ENCODE measurements at places on chromosomes 16 and 17.
A peak's percentile ranks its signal among the peaks of the same experiment; 100 is the strongest.

DNA sequence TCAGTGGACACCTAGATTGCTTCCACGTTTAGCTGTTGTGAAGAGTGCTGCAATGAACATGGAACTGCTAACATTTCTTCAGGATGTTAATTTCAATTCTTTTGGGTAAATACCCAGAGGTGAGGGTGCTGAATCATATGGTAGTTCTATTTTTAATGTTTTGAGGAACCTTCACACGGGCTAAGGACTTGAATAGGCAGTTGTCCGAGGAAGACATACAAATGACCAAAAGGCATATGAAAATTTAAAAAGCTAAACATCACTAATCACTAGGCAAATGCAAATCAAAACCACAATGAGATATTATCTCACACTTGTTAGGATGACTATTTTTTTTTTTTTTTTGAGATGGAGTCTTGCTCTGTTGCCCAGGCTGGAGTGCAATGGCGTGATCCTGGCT is 173.3 kb downstream of the PRKCB start:
- ATAC-seq = no peak

- ATAC-seq = no peak
These were observed 9.6 kb upstream of the SCNN1G start for GRCh38 chr16:23172994-23173393.

- no peak for ATAC-seq
These were observed 54.5 kb upstream of the ANKFN1 start for GRCh38 chr17:56098746-56099145.

DNA sequence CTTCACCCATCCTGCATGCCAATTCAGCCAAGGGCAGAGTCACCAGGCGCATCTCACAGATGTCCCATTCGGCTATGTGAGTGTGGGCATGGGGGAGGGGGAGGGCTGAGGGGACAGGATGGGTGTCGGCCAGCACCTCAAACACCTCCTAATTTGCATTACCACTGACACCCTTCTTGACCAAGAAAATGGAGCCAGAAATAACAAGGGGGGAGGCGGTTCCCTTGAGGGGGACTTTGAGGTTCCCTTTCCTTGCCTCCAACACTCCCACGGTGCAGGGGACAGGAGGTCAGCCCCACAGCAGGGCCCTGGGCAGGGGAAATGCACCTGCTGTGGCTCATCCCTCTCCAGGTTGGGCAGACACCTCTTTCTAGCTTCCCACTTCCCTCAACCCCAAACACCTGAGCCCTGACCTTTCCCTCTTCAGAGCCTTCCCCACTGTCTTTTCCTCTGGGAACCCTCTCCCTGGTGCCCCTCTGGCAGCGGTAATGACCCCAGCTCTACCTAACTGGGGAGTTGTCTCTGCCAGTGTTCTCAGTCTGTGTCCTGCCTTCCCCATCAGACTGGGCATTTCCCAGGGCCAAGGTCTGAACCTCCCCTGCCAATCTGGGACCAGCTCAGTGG is 18.2 kb upstream of the TBX21 start:
- ATAC-seq = no peak

- no peak for ATAC-seq
These were observed 31.4 kb downstream of the HS3ST3B1 start for GRCh38 chr17:14332331-14332730.

DNA sequence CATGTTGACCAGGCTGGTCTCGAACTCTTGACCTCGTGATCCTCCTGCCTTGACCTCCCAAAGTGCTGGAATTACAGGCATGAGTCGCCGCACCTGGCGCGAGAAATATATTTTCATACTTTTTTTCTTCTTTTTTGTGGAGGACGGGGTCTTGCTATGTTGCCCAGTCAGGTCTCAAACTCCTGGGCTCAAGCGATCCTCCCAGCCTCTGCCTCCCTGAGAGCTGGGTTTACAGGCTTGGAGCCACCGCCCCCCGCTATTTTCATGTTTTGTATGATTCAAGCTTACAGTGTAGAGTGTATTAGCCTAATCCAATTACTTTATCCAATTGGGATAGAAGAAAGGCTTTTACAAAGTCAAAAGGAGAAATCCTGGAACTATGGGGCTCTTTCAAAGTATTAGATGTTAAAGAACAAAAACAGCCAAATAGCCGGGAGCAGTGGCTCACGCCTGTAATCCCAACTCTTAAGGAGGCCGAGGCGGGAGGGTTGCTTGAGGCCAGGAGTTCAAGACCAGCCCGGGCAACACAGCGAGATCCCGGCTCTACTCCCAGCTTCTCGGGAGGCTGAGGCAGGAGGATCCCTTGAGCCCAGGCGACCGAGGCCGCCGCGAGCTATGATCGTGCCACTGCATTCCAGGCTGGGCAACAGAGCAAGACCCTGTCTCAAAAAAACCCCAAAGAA is 1.4 kb upstream of the MAP1LC3B start:
- no peak for ATAC-seq

DNA sequence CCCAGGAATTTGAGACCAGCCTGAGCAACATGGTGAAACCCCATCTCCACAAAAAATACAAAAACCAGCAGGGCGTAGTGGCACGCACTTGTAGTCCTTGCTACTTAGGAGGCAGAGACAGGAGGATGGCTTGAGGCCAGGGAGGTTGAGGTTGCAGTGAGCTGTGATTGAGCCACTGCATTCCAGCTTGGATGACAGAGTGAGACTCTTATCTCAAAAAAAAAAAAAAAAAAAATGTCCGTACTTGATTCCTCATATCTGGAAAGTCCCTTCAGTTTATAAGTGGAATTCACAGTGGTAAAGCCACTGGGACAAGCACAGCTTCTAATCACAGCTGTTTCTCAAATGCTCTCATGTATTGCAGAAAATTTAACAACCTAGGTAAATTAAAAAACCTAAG is 78.6 kb upstream of the CREBBP start:
- no peak for ATAC-seq

- ATAC-seq = no peak
These were observed 736 bp downstream of the SPATA20 start for GRCh38 chr17:50547736-50548083.

DNA sequence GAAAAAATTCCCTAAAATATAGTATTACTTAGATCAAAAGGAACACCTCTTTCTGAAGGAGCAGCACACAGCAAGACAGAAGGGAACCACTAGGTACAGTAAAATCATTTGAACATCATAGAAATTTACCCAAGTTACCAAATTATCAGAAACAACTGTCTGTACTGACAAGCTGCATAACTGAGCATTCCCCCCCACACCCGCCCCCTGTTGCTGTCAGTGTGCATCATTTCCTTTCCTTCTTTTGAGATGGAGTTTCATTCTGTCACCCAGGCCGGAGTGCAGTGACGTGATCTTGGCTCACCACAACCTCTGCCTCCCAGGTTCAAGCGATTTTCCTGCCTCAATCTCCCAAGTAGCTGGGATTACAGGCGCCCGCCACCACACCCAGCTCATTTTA is 120.7 kb downstream of the TRIM37 start:
- no peak for ATAC-seq

DNA sequence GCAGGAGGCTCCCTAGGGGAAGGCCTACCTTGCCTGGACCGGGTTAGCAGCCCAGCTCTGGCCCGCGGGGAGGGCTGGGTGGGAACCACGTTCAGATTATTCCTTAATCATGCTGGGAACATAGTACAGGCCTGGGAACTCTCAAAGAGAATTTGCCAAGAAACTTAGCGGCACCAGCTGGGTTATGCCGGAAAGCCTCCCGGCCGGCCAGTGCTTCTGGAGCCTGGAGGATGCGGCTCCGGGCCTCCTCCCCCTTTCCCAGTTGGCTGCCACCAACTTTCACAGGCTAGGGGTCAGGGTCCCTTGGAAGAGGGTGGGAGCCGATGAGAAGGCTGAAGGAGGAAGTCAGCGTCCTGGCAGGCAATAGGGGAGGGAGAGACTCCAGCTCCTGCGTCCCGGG is 10.8 kb downstream of the NGFR start:
- ATAC-seq = no peak

- ATAC-seq = peak; percentile 82
These were observed 377.0 kb upstream of the TNRC6C start for GRCh38 chr17:77581480-77581879.

- ATAC-seq = no peak
These were observed 22.1 kb downstream of the CEP112 start for GRCh38 chr17:66169839-66170238.

- ATAC-seq = no peak
These were observed 20.5 kb upstream of the HEXD start for GRCh38 chr17:82397449-82398335.

DNA sequence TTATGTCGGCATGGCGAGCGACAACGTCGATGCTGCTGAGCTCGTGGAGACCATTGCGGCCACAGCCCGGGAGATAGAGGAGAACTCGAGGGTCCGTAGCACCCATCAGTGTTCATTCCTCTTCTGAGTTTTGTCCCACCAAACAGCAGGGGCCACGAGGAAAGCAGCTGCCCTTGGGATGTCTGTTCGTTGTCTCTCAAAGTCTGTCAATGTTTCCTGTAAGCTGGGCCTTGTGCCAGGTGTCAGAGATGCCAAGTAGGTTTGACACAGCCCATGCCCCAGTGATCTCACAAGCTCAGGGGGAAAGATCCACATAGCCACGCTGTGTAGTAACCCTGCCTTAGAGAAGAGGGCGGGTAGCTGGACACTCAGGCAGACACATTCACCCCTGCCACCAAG is 22.6 kb downstream of the NTAN1 start:
- ATAC-seq = peak; percentile 83

- no peak for ATAC-seq
These were observed 4.0 kb downstream of the RUSF1 start for GRCh38 chr16:31504159-31504558.

- no peak for ATAC-seq
These were observed 3.9 kb downstream of the TIMM22 start for GRCh38 chr17:1000597-1001461.

- ATAC-seq = no peak
These were observed 22.0 kb downstream of the UBN1 start for GRCh38 chr16:4869147-4869805.

- ATAC-seq = no peak
These were observed 74.8 kb downstream of the GOSR1 start for GRCh38 chr17:30551996-30552339.

- peak; percentile 47 for ATAC-seq
These were observed 58.0 kb upstream of the GSE1 start for GRCh38 chr16:85554889-85555718.

GRCh38 chr16:64534180-64534780 is 587.6 kb downstream of the CDH11 start:
- ATAC-seq = no peak

GRCh38 chr17:81150377-81151077 is 14.8 kb upstream of the PVALEF start:
- ATAC-seq = no peak

- ATAC-seq = no peak
These were observed 1.3 kb upstream of the HSD17B2 start for GRCh38 chr16:82033683-82034300.

GRCh38 chr17:40111221-40112128 is 10.3 kb upstream of the MSL1 start:
- peak; percentile 80 for ATAC-seq

DNA sequence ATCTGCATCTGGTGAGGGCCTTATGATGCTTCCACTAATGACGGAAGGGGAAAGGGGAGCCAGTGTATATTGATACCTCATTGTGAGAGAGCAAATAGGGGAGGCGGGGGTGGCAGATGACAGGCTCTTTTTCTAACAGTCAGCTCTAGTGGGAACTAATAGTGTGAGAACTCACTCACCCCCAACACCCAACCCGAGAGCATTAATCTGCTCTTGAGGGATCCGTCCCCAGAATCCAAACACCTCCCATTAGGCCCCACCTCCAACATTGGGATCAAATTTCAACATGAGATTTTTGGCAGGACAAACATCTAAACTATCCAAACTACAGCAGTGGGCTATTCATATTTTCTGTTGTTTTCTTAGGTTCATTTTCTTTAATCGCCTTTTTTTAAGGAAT is 54.4 kb downstream of the BPTF start:
- ATAC-seq = no peak

- ATAC-seq = no peak
These were observed 33.5 kb downstream of the SPAG9 start for GRCh38 chr17:51087072-51087757.

DNA sequence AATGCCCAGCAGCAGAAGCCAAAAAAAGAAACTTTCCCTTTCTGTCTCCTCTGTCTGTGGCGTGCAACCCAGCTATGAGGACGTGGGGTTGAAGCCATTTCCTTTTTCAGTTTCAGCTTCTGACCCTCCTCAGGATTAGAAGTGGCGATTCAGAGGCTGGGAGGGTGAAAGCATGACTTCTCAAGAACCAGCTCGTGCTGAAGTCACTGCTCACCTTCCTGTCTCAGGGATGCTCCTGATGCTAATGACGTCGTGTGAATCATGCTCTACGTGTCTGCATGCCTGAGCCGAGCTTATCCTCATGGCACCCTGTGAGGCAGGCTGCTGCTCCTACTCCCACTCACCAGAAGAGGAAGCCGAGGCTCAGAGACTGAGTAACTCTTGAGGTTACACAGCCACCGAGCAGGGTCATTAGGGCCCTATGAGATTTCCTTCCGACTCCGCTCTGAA is 5.7 kb upstream of the LPO start:
- peak; percentile 52 for ATAC-seq

GRCh38 chr16:23907457-23907902 is 71.7 kb downstream of the PRKCB start:
- no peak for ATAC-seq

- ATAC-seq = 0 out of 3 replicates have a peak, but pooled peaks have one; percentile 5
These were observed 35.7 kb downstream of the PECAM1 start for GRCh38 chr17:64354824-64355535.

- no peak for ATAC-seq
These were observed 11.9 kb downstream of the CEP131 start for GRCh38 chr17:81210868-81211267.

GRCh38 chr16:975291-975690 is 4.5 kb upstream of the LMF1 start:
- ATAC-seq = no peak

DNA sequence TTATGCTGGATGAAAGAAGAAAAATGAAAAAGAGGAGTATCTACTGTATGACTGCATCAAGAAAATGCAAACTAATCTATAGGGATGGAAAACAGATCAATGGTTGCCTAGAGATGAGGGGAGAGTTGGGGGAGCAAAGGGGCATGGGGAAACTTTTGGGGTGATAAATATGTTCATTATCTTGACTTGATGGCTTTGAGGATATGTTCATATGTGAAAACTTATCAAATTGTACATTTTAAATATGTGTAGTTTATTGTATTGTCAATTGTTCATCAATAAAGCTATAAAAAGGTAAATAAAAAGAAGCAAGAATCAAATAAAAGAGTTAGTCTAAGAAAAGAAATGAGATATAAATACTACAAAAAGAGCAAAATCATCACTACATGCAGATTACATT is 19.7 kb upstream of the SRCIN1 start:
- no peak for ATAC-seq

- no peak for ATAC-seq
These were observed 296.1 kb downstream of the SOX9 start for GRCh38 chr17:72416905-72417304.

GRCh38 chr16:49183911-49184310 is 97.7 kb downstream of the CBLN1 start:
- ATAC-seq = no peak

DNA sequence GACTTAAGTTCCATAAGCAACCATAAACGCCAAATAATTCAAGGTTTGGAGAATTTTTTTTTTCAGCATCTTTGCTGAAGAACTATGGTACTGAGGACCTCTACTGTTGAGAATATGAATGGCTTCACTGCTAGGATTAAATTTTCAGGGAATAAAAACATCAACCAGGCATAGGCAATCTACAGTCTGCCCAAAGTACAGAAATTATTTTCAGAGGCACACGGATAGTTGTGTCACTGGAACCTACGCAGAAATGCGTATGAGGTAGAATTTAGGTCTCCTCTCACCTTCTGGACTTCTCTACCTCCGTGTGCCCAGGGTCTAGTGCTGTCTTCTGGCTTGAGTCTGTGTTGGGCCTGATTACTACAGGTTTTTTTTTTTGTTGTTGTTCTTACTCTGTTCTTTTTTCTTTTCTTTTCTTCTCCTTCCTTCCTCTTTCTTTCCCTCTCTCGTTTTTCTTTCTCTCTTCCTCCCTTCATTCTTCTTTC is 39.7 kb downstream of the NACA2 start:
- ATAC-seq = peak; percentile 92
